Natural killer cell treated with Interleukin-12 subunit alpha and Interleukin-12 subunit beta and Interleukin-15 and Interleukin-18, amount 100 ng/mL, for 72 hours (primary cell): ENCODE measurements at places on chromosomes 2 and 18. TPM values are rescaled to one million over a fixed set of nuclear protein-coding genes. Genes with fewer than 3 reads are reported as not detected.

The TLX2 gene
- total RNA-seq = 0.12 TPM

The LYPD1 gene
- not detected for total RNA-seq

The IL36RN gene
- not detected for total RNA-seq

The SCN2A gene
- not detected for total RNA-seq

The SLC40A1 gene
- 0.10 TPM for total RNA-seq

The LINC00305 gene
- not detected for total RNA-seq

The SERPINB3 gene
- not detected for total RNA-seq

The C2orf66 gene
- 1.3 TPM for total RNA-seq

The RFX8 gene
- 2.1 TPM for total RNA-seq

The TACR1 gene
- not detected for total RNA-seq

The PELI1 gene
- total RNA-seq = 64.1 TPM

The CPLX4 gene
- not detected for total RNA-seq

The APCDD1 gene
- total RNA-seq = not detected

The SLC8A1 gene
- not detected for total RNA-seq

The SATB2 gene
- 0.71 TPM for total RNA-seq

The STAT1 gene
- total RNA-seq = 252 TPM

The LRRTM4 gene
- total RNA-seq = not detected

The C2orf80 gene
- total RNA-seq = not detected

The GREB1L gene
- not detected for total RNA-seq

The ID2 gene
- total RNA-seq = 279 TPM

The QPCT gene
- total RNA-seq = 0.33 TPM

The CTIF gene
- 13.0 TPM for total RNA-seq

The CYP27A1 gene
- total RNA-seq = 0.24 TPM

The WDR7 gene
- total RNA-seq = 69.1 TPM

The GPR75 gene
- 13.2 TPM for total RNA-seq

The IL1R2 gene
- total RNA-seq = not detected

The CNGA3 gene
- total RNA-seq = not detected

The GAD1 gene
- total RNA-seq = 0.76 TPM

The NEU4 gene
- total RNA-seq = 0.86 TPM

The BOLL gene
- total RNA-seq = not detected

The CD226 gene
- 181 TPM for total RNA-seq

The DPP4 gene
- total RNA-seq = 102 TPM

The TGFA gene
- 0.86 TPM for total RNA-seq

The FZD7 gene
- total RNA-seq = 1.6 TPM

The ZNF514 gene
- total RNA-seq = 12.1 TPM

The NTSR2 gene
- total RNA-seq = not detected

The LAPTM4A gene
- total RNA-seq = 13.2 TPM

The MROH2A gene
- not detected for total RNA-seq

The TFPI gene
- total RNA-seq = 0.56 TPM

The CLHC1 gene
- total RNA-seq = 13.1 TPM

The SP100 gene
- total RNA-seq = 179 TPM

The DSG3 gene
- total RNA-seq = not detected

The TMEM185B gene
- 33.0 TPM for total RNA-seq

The SIX2 gene
- not detected for total RNA-seq

The HPCAL1 gene
- 19.0 TPM for total RNA-seq

The IL1RL1 gene
- total RNA-seq = 36.3 TPM

The SOX11 gene
- total RNA-seq = not detected

The VWA3B gene
- not detected for total RNA-seq

The IL36B gene
- total RNA-seq = not detected

The CREB1 gene
- 125 TPM for total RNA-seq

The SP9 gene
- total RNA-seq = not detected

The PLGLB2 gene
- total RNA-seq = 1.9 TPM

The DNAJC5G gene
- not detected for total RNA-seq

The IL36A gene
- not detected for total RNA-seq
